Right renal pelvis (tissue), 4 donors: ENCODE measurements at places on chromosomes 3 and 15.

DNA sequence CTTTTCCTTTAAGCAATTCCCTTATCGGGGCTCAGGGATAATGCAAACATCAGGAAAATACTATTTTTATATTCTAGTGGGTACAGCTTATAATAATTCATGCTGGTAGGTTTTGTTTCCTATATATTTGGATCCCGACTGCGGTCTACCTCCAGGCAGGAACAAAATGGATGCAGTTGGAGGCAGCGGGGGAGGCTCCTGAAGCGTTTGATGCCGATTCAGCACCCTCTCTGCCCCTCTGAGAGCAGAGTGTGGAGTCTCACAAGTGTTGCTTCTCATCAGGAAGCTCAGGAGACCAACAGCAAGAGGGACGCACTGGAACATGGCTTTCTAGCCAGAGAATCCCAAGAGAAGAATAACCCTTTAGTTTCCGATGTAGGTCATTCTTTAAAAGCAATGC is 104.9 kb downstream of the RORA start:
- DNase-seq: no peak

GRCh38 chr3:71504250-71505036 is 79.1 kb downstream of the FOXP1 start:
- no peak for DNase-seq

DNA sequence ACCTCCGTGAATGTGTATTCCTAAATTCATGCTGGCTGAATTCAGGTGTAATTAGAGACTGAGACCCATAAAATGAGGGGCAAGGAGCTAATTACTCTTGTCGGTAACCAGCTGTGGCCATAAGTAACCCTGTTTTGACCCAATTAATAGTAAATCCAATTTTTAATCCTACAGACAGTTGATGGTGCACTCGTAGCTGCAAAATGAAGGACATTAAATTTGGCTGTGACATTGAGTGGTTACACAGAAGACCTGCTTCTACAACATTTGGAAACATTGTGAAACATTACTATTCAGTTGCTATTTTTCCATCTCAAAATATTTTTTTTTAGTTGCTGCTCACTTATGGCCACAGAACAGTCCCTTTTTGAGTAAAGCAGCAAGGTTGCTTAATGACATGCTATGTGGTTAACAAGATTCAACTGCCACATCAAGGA is 33.0 kb downstream of the MBNL1 start:
- DNase-seq: no peak

- no peak for DNase-seq
Measured at GRCh38 chr3:17137321-17137826, 252.6 kb downstream of the PLCL2 start.

DNA sequence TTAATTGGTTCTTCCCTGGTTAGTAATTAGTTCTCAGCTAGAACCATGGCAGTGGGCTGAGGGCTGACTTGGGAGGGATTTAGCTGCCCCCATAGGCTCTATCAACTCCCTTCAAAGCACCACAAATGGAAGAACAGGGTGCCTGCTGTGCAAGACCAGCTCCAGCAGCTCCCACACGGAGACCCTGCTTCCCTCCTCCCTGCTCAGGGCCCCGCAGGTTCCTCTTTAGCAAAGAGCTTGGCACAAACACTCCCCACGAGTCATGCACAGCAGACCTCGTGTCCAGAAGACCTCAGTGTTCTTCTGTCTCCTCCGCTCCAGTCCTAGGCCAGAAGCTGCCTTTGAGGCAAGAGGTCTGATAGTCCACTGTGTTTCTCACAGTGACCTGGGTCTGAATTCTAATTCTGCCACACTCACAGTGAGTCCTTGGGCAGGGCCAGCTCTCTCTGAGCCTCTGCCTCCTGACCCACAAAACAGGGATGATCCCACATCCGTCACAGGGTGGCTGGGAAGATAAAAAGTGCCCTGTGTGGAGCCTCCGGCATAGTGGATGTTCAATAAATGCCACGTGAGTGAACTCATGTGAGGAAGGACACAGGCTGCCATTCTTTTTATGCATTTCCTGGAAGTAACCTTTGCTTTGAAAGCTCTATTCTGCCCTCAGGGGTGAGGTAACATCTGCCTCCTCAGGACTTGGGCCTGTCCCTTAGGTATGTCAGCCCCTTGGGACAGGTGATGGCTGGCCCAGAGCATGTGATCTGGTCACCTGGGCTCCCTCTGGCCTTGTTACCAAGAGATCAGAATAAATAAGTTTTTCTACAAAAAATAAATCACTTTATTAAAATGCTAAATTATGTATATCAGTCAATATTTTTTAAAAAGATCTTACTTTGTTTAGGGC is 7.6 kb downstream of the RAB6B start:
- no peak for DNase-seq

GRCh38 chr15:66961407-66961884 is 104.0 kb upstream of the SMAD3 start:
- DNase-seq: no peak

- no peak for DNase-seq
Measured at GRCh38 chr3:109563149-109563548, 225.8 kb upstream of the DPPA4 start.

- no peak for DNase-seq
Measured at GRCh38 chr15:77506311-77507142, 85.8 kb downstream of the HMG20A start.

DNA sequence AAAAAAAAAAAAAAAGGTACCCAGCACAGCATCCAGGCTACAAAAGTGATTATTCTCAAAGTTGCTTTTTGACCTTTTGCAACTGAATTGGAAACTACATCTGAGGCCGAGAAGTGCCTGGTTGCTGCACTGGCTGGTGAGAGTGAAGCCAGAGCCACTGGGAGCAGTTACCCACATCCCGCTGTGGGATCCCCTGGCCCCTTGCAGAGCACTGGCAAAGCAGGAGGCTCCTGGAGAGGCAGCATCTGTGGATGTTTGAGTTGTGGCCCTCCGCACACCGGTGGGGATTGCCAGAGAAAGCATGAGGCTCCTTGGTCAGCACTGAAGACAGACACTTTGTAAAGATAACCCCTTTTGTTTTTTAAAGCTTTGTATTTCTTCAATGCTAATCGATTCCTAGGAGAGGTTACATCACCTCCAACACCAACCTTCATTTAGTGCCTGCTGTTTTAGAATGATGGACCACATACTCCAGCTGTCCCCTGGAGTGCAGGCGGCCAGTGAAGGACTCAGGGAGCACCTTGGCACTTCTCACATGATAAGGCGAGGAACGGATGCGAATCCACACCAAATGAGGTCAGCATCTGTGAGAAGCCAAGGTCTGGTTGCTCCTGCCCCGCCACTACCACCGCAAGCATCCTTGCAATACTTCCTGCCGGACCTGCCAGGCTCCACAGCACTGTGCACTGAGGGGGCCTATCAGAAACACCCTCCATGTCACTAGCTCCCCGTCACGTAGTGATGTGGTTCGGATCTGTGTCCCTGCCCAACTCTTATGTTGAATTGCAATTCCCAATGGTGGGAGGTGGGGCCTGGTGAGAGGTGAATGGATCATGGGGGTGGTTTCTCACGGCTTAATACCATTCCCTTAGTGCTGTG is 256.5 kb downstream of the GABRB3 start:
- no peak for DNase-seq

DNA sequence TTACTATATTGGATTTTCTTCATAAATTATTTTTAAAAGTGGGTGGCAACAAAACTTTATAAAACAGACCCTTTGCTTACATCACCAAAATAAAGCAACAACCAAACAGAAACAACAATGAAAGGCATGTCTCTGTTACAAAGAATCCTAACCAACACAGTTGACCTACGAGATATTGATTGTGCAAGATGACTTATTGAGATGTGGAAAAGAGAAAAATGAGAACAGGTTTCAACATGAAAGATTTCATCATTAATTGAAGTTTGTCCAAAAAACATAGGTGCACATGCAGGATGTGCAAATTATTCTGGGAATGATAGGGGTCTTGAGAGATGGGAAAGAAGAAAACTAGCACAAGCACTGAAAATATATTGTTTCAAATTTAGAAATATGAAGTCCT is 9.0 kb downstream of the GMNC start:
- no peak for DNase-seq
